Nephron progenitor cell (in vitro differentiated cells): ENCODE measurements at places on chromosomes 2 and 18.

DNA sequence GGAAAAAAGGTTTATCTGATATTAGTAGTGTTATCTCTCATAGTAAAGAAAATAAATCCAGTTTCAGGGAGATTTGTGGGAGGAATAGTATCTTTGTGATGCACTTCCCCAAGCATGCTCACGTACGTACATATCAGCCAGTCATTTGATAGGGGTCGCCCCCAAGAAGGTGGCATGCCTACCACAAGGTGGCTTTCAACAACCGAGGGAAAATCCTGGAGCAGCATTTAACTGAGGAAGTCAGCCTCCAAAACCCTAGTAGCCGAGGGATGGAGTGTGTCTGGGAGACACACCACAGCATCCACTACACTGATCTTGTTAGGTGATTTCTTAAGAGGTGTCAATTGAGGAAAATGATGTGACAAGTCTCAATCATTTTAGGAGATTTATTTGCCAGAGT, 623.9 kb downstream of the NYAP2 start:
- no peak for DNase-seq

DNA sequence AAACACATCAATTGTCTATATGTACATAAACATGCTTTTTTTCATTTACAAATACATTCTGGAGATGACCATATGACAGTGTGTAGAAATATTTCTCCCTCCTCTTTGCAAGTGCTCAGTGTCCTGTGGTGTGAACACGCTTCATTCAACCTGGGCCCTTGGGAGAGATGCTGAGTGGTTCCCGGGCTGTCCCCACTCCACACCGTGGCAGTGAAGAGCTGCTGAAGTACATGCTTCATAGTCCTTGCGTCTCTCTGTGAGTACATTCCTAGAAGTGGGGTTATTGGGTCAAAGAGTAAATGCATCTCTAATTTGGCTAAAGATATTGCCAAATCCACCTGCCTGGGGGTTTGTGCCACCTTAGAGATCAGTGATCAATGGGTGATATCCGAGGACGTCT, 6.5 kb upstream of the GPR35 start:
- DNase-seq = no peak

DNA sequence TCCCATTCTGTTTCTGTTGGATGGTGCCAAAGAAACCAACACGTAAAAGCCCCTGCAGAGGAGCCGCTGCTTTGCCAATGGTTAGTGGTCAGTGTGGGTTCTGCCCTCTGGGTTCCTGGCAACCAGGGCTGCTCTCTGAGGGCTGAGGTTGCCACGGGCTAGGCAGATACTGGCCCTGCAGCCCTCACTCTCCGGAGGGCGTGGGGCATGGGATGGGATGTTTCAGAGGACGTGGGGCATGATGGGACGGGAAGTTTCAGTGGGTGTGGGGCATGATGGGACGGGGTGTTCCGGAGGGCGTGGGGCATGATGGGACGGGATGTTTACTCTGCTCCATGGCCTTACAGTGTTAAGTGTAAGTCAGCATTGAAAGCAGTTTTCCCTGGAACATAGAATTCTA, 34.2 kb downstream of the ADI1 start:
- no peak for DNase-seq

- DNase-seq = peak; percentile 62
Measured at GRCh38 chr2:73268830-73269685, 15.2 kb downstream of the FBXO41 start.

DNA sequence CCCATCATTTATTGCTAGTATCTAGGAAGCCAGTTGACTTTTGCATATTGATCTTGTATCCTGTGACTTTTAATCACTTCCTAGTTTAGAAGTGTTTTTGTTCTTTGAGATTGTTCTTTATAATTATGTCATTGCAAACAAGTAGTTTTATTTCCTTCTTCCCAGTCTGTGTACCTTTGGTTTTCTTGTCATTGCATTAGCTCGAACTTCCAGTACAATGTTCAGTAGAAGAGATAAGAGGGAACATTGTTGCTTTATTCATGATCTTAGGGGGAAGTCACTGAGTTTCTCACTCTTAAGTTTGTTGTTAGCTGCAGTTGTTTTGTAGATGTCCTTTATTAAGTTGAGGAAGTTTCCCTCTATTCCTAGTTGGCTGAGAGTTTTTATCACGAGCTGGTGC, 61.0 kb downstream of the TRAPPC12 start:
- no peak for DNase-seq

DNA sequence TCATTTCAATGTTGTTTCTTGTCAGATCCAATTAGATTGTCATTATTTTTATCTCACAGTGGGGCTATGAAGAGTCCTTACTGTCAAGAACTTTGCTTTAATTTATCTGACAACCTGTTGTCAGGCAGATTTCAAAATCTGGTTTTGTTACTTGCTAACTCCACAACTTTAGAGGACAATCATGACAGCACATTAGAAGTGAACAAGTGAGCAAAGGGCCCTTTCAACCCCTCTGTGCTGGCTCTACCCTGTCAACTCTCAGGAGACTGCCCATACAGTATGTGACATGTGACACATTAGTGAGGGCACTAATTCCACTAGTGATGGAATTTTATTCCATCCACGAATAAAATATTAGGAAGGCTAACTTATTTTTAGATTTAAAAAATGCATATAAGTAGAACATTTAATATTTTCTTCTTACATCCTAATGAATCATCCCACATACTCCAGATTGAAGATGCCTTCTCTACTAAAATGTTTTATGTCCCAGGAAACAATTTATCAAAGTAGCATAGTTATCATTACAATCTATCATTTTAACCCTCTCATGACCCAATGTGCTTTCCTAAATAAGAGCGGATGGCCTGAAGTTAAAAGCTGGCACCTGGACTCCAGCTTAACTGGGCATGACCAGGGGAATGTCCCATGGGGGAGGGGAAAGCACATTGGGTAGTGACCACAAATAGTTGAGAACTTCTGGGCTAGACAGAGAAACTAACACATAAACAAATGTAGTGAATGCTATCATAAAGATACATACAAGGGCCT, 97.6 kb upstream of the PPP1CB start:
- no peak for DNase-seq

- no peak for DNase-seq
Measured at GRCh38 chr2:139759000-139759505, 978.9 kb upstream of the NXPH2 start.

DNA sequence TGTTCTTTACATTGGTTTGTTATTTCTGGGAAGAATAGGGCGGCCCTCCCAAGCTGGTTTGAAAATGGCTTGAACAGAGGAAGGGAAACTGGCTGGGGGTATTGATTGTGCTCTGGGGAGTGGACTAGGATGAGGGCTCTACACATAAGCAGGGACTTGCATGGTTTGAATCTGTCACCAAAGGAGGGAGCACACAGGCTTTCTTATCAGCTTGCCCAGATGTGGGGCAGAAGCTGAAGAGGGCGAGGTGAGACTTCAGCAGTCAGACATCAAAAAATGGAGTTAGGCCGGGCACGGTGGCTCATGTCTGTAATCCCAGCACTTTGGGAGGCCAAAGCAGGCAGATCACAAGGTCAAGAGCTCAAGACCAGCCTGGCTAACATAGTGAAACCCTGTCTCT, 7.2 kb upstream of the RAB12 start:
- no peak for DNase-seq
